HFF-Myc (cell line): ENCODE measurements at places on chromosomes 7 and 10.
A peak's percentile ranks its signal among the peaks of the same experiment; 100 is the strongest.

DNA sequence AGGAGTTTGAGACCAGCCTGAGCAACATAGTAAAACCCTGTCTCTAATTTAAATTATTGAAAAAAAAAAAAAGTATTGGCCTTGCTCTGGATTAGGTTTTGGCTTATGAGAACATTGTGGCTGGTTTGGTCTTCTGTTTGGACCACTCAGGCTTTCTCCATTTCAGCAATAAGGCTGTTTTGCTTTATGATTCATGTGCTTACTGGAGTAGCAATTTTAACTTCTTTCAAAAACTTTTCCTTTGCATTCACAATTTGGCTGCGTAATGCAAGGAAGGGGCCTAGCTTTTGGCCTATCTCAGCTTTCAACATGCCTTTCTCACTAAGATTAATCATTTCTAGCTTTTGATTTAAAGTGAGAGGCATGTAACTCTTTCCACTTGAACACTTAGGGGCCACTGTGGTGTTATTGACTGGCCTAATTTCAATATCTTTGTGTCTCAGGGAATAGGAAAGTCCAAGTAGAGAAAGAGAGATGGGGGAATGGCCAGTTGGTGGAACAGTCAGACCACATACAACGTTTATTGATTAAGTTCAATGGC, 38.0 kb upstream of the SRPK2 start:
- no peak for DNase-seq

DNA sequence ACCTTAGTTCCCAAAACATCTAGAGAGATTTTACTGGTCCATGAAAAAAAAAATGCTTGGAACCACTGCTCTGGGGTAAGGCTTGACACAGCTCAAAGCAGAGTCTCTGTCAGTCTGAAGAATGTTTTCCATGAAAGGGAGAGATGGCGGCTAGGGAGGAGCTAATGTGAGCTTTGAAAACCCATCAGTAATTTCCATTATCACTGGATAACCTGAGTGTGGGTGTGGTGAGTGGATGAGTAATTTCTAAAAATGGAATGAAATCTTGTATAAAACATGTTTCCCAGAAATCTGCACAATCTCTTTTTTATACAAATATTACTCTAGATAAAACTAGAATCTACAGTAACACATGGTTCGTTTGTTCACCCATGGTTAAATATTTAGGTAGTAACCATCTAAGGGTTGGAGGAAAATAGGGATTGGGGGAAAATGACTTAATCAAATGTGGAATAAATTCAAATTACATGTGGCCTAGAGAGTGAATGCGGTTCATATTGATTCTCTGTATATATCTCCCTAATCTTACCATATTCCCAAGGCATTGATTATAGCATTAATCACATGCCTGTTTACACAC, 289.4 kb downstream of the RNLS start:
- no peak for DNase-seq

- DNase-seq, result no peak
These were observed 155.1 kb upstream of the FAM13C start for GRCh38 chr10:59517341-59517899.

- DNase-seq, result no peak
These were observed 146.6 kb downstream of the SH3PXD2A start for GRCh38 chr10:103708627-103709288.

DNA sequence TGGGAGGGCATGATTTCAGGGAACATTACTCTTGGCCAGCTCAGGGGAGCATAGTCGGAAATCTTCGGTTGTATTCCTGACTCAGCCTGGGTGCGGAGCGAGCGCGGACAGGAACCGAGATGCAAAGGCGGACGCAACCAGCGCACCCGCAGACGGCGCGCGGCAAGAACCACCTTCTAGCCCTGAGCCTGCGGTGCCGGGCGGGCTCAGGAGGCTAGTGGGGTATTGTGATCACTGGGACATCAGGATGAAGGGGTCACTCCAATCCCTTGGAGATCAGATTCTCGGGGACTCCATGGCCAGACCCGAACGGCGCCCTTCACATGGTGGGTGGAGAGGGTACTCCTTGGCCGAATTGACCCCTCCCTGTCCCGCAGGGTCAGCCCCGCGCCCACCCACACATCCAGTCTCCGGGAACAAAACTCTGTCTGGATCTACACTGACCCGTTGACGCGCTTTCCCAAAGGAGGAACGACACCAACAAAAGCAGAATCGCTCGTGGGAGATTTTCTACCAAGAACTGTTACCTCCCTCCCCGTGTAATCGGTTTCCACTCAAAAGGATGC, 730.5 kb downstream of the ZWINT start:
- DNase-seq, result no peak

- peak; percentile 72 for DNase-seq
These were observed 123.7 kb downstream of the MPP7 start for GRCh38 chr10:28179006-28179742.

DNA sequence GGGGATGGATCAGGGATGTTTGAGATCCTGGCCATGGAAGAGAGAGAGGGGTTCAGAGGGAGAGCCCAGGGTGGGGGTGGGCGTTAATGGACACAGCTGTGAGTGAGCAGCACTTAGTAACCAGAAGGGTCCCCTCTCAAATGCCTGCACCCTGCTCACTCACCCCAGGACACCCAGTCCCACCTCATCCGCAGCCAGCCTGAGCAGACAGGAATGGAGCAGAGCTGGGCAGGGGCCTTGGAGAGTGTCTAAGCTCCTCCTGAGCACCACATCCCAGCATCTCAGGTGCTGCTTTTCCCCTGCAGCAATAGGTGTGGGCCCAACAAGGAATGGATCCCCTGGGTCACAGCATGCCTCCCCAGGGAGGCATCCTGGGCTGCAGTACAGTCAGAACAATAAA, 5.3 kb downstream of the FAM24A start:
- no peak for DNase-seq

DNA sequence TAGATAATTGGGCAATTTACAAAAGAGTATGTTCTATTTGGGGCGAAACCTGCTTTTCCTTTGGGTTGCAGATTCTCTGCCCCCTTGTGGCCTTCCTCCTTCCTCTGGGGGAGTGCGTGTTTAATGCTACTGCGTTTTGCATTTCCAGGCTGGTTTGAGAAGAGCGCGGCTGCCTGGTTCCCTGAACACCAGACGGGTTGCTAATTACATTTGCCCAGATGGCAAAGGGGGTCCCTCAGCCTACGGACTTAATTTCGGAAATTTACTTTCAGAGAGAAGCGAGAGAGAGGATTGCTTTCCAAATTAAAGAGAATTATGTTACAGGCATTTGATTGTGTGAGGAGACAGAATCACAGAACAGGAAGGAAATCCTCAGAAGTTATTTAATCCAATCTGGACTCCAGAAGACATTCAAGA, 91.9 kb upstream of the JAZF1 start:
- peak; percentile 5 for DNase-seq

GRCh38 chr7:128136215-128136597, 104.9 kb upstream of the LEP start:
- DNase-seq, result no peak

DNA sequence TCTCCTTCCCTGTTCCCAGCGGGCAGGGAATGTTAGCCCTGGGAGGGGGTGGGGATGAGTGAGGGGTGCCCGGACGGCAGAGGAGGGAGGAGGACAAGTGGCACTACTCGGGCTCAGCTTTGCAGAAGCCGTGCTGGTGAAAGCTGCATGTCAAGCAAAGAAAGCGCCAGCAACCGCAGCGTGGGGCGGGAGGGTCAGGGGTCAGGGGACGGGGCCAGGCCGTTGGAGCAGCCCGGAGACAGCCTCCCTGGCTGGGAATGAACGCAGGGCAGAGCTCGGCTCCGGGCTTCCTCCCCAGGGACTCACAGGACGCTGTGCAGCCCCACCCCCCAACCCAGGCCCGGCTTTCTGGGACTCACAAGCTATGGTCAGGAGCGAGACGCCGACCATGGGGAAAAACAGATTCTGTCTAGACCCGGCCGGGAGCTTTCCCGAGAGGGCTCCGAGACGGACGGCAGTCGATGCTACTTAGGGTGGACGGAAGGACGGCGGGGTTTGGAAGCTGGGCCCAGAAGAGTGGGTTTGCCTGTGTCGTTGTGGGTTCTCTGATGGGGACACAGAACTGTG, 113.4 kb downstream of the VIPR2 start:
- no peak for DNase-seq

- DNase-seq, result no peak
These were observed 18.5 kb upstream of the PRRT4 start for GRCh38 chr7:128379900-128380479.

DNA sequence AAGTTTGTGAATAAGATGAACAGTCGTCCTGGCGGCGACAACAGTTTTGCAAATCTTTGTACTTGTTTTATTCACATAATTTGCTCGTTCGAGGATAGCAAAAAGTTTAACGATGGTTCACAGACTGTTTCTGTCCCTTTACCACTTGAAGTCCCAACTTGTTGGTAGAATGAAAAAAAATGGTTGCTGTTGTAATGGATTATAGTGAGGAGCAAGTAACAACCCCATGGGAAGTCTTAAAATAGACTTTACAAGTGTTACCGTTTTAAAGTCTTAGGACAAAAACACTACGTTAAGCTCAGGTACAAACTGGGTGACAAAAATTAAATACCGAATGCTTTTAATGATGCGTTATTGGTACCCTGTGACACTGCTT, 589 bp downstream of the LSM8 start:
- no peak for DNase-seq

- DNase-seq, result no peak
These were observed 95.7 kb downstream of the RBM20 start for GRCh38 chr10:110739811-110740271.

DNA sequence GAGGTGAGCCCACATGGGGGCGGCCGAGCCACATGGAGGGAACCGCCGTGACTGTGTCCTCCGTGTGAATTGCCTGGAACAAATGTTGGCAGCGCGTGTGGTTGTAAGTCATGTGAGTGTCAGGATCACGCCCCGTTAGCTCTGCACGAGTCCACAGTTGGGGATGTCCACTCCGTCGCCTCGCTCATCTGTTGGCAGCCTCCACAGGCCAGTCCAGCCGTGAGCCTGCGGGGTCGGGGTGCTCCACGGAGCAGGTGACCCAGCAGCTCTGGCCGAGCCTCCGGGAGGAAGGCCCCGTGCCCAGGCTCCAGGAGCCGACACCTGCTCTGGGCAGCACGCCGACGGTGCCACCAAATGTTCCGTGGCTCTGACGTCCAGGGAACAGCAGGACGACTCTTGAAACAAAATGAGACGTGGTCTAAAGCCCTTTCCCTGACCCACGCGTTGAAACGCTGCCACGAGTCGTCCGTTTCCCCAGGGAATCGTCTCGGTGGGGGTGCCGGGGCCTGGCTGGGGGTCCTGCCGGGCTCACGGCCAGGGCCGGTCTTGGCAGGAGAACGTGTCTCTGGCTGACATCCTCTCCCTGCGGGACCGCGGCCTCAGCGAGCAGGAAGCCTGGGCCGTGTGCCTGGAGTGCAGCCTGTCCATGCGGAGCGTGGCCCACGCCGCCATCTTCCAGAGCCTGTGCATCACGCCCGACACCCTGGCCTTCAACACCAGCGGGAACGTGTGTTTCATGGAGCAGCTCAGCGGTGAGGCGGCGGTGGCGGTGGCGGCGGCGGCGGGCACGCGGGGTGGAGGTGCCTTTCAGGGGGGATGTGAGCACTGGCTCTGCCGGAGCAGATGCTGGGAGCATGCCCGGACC, 7.0 kb downstream of the KNDC1 start:
- DNase-seq, result no peak

- DNase-seq, result peak; percentile 5
These were observed 23.1 kb downstream of the SP4 start for GRCh38 chr7:21450941-21451340.

GRCh38 chr10:73253225-73253555, 746 bp upstream of the MRPS16 start:
- no peak for DNase-seq

DNA sequence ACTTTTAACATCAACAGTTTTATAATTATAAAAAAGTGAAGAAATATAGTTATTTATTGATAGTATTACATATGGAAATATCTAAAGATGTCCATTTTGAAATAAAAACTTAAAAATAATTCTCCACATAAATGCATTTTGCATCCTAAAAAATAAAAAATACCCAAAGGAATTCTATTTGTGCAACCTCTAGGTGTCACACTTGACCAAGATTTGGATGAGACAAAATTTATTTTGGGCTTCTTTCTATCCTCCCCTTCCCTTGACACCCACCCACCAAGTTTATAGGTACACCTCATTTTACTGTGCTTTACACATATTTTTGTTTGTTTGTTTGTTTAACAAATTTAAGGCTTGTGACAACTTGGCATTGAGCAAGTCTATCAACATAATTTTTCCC, 3.3 kb upstream of the THSD7A start:
- no peak for DNase-seq

- no peak for DNase-seq
These were observed 63.6 kb upstream of the TRIM24 start for GRCh38 chr7:138396251-138397070.
